G401 (cell line): ENCODE measurements at places on chromosomes 6 and 20.

DNA sequence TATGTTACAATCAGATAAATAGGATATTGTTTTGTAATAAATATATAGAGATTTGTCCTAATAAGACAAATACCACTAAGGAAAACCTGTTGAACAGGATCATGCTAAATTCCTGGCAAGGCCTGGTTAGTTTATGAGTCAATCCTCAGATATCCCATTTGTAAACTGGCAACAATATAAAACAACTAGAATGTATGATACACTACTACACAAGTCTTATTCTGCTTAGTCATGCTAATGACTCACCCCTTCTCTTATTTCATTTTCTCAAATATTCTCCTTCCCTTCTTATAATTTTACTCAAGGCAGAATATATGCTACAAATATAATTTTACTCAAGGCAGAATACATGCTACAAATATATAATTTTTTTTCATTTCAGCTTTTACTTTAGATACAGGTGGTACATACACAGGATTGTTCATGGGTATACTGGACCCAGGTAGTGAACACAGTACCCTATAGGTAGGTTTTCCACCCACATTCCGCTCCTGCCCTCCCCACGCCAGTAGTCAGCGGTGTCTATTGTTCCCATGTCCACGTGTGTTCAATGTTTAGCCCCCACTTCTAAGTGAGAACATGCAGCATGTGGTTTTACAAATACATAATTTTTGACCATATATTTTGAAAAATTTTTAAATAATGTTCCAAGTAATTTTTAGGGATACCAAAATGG lies 6.3 kb downstream of the OSER1 start:
- no peak for DNase-seq

- DNase-seq, result no peak
Measured at GRCh38 chr6:16124198-16125180, 4.4 kb upstream of the MYLIP start.

DNA sequence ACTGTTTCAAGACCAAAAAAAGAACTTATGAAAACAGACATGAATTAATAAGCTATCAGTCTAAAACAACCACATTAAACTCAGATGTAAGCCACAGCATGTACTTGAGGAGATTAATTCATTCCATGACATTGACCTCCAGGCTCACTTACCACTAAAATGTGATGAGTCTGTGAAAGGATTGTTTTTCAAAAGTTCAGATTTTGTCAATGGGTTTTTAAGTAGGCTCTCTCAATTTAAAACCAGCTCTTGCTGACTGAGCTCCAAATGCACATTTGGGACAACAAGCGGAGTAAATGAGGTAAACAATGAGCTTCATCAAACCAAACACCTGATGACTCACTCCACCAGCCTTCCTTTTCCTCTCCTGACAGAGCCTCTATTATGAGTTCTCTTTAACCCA lies 197.0 kb downstream of the SIM1 start:
- DNase-seq, result no peak

- peak; percentile 66 for DNase-seq
Measured at GRCh38 chr6:81751388-81752083, 945 bp downstream of the TENT5A start.

- no peak for DNase-seq
Measured at GRCh38 chr6:1952740-1953360, 292.6 kb downstream of the GMDS start.

- no peak for DNase-seq
Measured at GRCh38 chr6:80156221-80156620, 49.8 kb downstream of the BCKDHB start.

GRCh38 chr6:136102991-136103688 lies 147.0 kb downstream of the MTFR2 start:
- DNase-seq, result no peak

GRCh38 chr6:22238861-22239260 lies 58.0 kb downstream of the PRL start:
- no peak for DNase-seq

- DNase-seq, result no peak
Measured at GRCh38 chr20:31896049-31896448, 25.6 kb downstream of the TTLL9 start.

- DNase-seq, result no peak
Measured at GRCh38 chr20:43539975-43540672, 18.7 kb upstream of the SGK2 start.

- DNase-seq, result no peak
Measured at GRCh38 chr6:119267126-119267905, 82.2 kb downstream of the MAN1A1 start.

GRCh38 chr6:11969092-11969491 lies 43.0 kb upstream of the HIVEP1 start:
- DNase-seq, result no peak

- DNase-seq, result no peak
Measured at GRCh38 chr6:39524007-39524406, 201.2 kb downstream of the KIF6 start.

GRCh38 chr6:157763129-157763903 lies 59.7 kb upstream of the SNX9 start:
- no peak for DNase-seq

GRCh38 chr6:104608101-104608500 lies 251.6 kb downstream of the HACE1 start:
- DNase-seq, result no peak

DNA sequence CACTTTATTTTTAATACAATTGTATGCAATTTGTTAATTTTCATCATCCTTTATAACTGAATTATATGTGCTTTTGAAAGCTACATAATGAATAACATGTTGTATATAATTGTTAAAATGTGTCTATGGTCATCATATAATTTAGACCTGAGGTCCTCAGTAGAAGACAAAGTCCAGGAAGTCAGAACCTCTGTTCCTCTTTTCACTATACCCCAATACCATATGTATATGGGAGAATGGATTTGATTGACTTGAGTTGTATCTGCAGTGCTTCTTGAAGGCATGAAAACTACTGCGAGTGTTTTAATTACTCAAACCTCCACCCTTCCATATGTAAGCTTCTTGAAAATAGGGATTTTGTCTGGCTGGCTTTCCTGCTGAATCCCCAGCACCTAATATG lies 140.7 kb upstream of the NEDD9 start:
- DNase-seq, result no peak

GRCh38 chr6:110875548-110876169 lies 1.1 kb downstream of the AMD1 start:
- peak; percentile 43 for DNase-seq

DNA sequence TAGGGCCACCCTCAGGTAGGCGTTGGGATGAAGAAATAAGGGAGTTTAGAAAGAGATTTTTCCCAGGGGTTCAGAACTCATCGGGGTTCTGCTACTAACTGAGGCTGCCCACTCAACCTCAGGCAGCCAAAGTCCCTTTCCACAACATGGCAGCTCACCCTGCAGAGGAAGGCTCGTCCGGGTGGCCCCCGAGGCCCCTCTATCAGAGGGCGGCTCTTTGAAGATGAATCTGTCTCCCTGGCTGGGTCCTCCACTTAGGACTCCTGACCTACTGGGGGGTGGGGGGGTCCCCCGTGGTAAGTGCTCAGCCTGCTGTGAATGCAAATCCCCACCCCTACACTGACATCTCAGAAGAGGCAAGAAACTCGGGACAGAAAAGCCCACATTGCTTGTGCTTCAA lies 182.9 kb downstream of the SOD2 start:
- DNase-seq, result no peak

GRCh38 chr20:45117581-45117980 lies 2.6 kb upstream of the WFDC5 start:
- DNase-seq, result no peak

- no peak for DNase-seq
Measured at GRCh38 chr6:100986921-100987320, 105.8 kb upstream of the ASCC3 start.

- peak; percentile 67 for DNase-seq
Measured at GRCh38 chr6:100664274-100665040, 199.7 kb upstream of the SIM1 start.

DNA sequence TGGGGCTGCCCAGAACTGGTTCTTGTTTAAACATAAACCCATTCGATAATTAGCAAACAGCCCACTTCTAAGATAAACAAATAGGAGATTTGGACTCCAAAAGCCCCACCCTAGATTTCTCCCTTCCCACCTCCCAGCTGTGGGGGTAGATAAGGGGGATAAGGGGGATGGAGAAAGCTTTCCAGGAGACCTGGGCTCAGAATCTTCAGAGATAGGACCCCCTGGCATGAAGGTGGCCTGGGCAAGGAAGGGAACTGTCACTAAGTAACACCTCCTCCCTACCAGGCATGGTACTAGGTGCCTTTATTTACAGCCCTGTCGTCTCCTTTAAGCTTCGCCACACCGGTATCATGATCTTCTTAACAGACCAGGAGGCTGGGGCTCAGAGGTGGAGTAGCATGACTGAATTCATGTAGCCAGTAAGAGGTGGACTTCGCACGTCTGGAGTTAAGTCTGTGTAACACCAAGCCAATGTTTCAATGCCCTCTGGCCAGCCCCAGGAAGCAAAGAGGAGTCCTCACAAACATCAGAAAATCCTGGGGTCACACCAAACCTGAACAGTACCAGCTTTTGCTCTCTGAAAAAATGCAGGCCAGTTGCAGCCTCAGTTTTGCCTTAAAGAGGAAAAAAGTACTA lies 4.6 kb downstream of the SDC4 start:
- no peak for DNase-seq

DNA sequence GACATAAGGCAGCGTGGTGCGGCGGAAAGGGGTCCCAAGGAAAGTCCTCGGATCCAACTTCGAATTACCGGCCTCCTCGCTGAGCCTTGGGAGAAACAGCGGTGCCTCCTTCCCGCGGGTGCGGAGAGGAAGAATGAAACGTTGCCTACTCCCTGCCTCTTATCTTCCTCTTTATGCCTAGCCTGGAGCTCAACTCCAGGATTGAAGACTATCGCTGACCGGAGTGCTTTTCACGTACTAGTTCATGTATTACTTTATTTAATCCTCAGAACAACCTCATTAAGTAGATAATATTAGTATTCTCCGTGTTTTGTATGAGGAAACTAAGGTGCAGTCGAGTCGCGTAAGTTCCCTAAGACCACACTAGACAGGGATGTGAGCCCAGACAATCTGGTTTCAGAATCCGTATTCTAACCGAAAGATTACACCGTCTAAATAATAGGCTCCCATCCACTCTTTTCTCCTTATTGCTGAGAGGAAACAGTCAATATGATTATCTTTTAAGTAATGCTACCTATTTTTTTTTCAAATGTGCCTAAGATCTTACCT lies 793 bp upstream of the PDSS2 start:
- DNase-seq, result no peak

DNA sequence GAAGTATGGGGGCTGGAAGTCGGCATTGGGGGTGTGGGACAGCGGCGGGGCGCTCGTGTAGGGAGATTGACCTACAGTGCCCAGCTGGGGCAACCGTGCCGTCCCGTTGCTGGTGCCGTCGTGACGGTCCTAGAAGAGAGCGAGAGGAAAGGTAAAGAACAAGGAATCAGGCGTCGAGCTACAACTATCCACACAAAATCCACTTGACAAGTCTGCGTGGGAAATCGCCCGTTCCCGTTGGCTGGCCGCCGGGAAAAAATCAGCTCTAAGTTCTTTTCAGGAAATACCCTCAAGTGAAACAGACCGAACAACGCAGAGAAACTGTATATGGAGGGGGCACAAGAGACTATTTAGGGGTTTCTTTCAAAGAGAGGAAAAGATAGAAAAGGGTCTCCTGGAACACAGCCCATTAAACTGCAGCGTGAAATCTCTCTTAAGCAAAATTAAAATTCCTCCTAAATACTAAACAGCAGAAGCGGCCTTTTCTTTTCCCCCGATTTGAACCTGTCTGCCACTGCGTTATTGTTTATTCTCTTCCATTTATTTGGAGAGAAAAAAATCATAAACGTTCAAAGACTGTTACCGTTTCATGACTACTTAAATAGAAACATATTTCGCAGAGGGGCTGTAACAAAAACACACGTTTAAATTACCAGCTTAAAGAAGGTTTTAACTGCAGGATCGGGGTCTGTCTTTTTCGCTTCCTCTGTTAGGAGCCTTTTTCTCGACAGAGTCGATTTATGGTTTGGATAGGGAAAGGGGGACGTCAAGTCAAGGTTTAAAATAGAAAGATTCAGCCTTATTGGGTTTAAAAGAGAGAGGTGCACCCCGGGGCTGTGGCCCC lies 4.4 kb downstream of the TFAP2A start:
- no peak for DNase-seq

GRCh38 chr6:129929433-129929832 lies 68.3 kb upstream of the TMEM244 start:
- no peak for DNase-seq

- DNase-seq, result no peak
Measured at GRCh38 chr6:152094992-152095592, 287.6 kb downstream of the ESR1 start.

DNA sequence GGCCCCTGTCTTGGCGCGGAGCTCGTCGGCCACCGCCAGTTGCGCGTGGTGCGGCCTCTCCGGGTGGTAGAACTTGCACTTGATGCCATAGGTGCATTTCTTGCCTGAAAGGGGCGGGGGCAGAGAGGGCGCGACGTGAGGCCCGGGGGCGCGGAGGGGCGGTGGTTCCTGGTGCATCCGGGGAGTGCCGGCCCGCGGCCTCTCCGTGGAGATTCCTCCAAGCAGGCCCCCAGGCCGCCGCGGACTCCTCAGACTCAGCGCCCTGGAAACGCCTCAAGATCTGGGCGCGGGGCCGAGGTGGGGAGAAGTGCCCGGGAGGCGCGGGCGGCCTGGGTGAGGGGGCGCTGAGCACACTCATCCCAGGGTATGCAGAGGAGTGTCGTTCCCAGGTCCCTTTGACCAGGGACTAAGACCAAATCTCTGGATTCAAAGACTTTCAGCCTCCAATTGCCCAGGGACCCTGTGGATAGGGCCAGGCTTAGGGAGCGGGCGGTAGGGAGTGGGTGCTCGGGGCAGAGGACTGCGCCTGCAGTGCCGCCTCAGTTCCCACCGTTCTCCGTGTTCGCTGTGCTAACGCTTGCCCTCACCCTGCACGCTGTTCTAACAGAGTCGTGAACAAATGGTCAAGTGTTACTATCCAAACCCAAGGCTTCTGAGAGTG lies 33.3 kb downstream of the ZC3H12D start:
- DNase-seq, result no peak

- no peak for DNase-seq
Measured at GRCh38 chr20:20772497-20773085, 60.1 kb upstream of the RALGAPA2 start.

DNA sequence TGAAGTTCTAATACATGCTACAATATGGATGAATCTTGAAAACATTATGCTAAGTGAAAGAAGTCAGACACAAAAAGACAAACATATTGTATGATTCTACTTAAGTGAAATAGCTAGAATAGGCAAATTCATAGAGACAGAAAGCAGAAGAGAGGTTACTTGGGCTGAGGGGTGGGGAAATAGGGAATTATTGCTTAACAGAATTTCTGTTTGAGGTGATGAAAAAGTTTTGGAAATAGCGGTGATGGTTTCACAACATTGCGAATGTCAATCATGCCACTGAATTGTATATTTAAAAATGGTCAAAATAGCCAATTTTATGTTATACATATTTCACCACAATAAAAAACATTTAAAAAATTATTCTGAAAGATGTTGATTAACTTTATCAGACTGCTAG lies 6.1 kb downstream of the SLC26A8 start:
- DNase-seq, result no peak

- no peak for DNase-seq
Measured at GRCh38 chr6:88377976-88378568, 211.9 kb upstream of the CNR1 start.

- no peak for DNase-seq
Measured at GRCh38 chr6:3377536-3378397, 79.1 kb downstream of the SLC22A23 start.
